A549 treated with DMSO at 1 μM for 4 hours (cell line): ENCODE measurements at places on chromosomes 2 and 18. TPM values are rescaled to one million over a fixed set of nuclear protein-coding genes. Genes with fewer than 3 reads are reported as not detected.

The OTX1 gene
- total RNA-seq: 2.6 to 4.3 TPM (median 3.8 TPM) in 5 replicates

The RFTN2 gene
- total RNA-seq: not detected in 5 replicates

The GYPC gene
- not detected in 5 replicates for total RNA-seq

The CD28 gene
- not detected in 5 replicates for total RNA-seq

The HAAO gene
- total RNA-seq: 0.07 to 0.18 TPM in 2 of 5 replicates, not detected in the others

The NAT8 gene
- not detected in 5 replicates for total RNA-seq

The ADGRF3 gene
- total RNA-seq: 0.03 to 0.13 TPM (median 0.10 TPM) in 5 replicates

The MAL gene
- 0.16 to 0.23 TPM in 2 of 5 replicates, not detected in the others for total RNA-seq

The USP40 gene
- total RNA-seq: 18.7 to 27.9 TPM (median 24.8 TPM) in 5 replicates

The LHCGR gene
- total RNA-seq: not detected in 5 replicates

The MOCOS gene
- total RNA-seq: 2.9 to 4.0 TPM (median 3.8 TPM) in 5 replicates

The TWIST2 gene
- 10.1 to 20.6 TPM (median 18.8 TPM) in 5 replicates for total RNA-seq

The NDC80 gene
- total RNA-seq: 12.7 to 16.5 TPM (median 15.1 TPM) in 5 replicates

The TMEM247 gene
- total RNA-seq: not detected in 5 replicates
